ENCODE measurements at places on chromosomes 3 and 15. TPM values are rescaled to one million over a fixed set of nuclear protein-coding genes. Genes with fewer than 3 reads are reported as not detected.

DNA sequence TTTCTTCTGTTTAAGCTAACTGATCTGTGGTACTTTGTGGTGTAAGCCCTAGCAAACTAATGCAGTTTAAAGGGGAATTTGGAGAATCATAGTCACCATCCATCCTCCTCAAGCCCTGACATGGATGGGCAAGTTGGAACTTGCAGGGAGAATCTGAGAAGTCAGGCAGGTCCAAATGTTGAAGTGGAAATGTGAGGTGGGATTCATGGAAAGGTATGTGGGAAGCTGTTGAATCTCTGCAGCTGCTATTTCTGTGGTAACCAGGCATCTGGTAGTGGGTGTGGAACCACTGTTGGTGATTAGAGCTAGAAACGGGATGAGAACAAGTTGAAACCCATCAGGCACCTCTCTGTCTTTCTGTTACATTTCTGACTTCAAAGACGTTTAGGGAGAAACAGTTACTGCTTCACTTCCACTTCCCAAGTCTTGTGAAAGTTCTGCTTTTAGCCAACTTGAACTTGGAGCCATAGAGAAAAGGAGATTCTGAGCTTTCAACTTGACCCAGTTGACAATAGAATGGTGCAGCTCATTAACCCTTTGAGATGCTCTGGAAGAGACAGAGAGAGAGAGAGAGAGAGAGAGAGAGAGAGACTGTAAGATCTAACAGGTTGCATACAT lies 38.1 kb upstream of the NMNAT3 start:
- DNase-seq, result no peak

PIF1 gene
- total RNA-seq, result 20.1 TPM

- DNase-seq, result no peak
Measured at GRCh38 chr3:160115387-160115786, 109.8 kb upstream of the C3orf80 start.

DNA sequence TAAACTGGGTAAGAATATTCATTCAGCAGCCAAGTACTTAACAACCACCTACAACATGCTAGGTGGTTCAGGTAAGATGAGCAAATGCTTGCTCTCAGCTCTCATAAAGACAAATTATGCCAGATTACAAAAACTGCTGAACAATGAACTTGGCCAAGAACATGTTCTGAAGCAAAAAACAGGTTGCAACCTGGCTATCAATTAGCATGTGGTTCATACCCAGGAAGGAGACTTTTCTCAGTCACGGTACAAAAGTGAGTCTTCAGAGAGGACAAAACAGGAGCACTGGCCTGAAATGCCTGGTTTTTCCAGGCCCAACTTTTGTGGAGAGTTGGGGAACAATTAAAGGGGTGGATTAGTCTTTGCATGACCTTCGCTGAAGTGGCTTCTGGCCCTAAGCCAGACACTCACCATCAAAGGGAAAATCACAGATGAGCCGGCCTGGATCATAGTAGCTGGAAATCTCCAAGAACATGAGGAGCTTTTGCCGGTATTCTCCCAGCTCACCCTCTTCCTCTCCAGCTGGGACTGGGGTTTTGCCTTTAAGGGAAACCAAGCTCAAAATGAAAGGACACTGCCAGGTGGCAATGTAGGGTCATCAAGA lies 7.6 kb upstream of the PLA2G4F start:
- no peak for DNase-seq

GRCh38 chr15:99895189-99895955 lies 162.1 kb upstream of the LYSMD4 start:
- DNase-seq, result no peak

GRCh38 chr3:143252931-143253330 lies 133.4 kb downstream of the CHST2 start:
- DNase-seq, result no peak

SNTN gene
- total RNA-seq, result not detected

GRCh38 chr3:13863382-13863952 lies 16.4 kb downstream of the WNT7A start:
- DNase-seq, result no peak

- no peak for DNase-seq
Measured at GRCh38 chr3:20225769-20226168, 39.8 kb upstream of the SGO1 start.

HCN4 gene
- total RNA-seq, result not detected

GNAT1 gene
- total RNA-seq, result not detected

NEIL1 gene
- total RNA-seq, result 0.29 TPM

DNA sequence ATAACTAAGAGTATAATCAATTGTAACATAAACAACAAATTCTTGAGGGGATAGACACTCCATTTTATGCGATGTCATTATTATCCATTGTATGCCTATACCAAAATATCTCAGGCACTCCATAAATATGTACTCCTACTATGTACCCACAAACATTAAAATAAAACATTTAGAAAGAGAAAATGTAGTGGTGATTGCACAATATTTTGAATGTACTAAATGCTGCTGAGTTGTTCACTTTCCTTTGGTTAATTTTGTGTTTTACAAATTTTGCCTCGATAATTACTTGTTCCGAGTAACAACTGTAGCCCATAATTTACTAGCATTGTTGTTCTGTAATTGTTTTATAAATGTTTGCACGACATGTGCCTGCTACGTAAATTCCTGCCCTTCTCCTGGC lies 131.3 kb downstream of the DCLK3 start:
- no peak for DNase-seq

DNA sequence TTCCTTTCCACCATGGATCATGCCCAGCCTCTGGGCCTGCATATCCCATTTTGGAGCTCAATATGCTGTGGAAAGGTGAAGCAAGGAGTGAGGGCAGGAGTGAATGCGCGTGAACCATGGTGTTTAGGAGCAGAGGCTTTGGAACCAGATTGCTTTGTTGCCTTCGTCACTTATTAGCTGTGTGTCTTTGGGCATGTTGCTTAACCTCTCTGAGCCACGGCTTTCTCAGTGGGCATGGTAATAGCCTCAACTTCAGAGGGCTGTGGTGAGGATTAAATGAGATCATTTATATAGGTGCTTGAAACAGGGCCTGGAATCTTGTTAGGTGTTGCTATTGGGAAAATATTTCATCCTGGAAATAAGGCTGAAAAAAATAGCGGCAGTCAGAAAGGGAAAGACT lies 129.7 kb downstream of the WNT7A start:
- DNase-seq, result no peak

DNA sequence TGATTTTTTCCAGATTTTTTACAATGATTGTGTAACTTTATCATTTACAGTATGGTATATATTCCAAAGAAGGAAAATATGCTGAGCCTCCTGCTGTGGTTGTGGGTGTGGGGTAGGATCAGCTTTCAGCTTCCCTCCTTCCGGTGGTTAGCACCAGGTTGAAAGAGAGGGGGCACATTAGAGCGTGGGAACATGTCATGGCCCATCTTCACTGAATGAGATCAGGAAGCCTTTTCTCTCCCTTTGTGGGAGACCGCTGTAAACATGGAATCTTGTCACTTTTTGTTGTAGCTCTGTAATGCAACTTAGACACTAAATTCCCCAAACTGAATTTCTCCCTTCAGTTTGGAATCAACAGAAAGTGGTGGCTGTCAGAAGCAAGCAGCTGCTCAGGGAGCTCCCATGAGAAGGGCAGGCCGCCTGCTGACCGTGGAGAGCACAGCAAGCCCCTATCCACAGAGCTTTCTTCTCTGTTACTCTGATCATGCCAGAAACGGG lies 86.7 kb upstream of the LIMD1 start:
- peak; percentile 62 for DNase-seq

- no peak for DNase-seq
Measured at GRCh38 chr3:128083980-128084674, 31.9 kb downstream of the SEC61A1 start.

GRCh38 chr3:45628746-45629145 lies 34.2 kb downstream of the LIMD1 start:
- no peak for DNase-seq

DNA sequence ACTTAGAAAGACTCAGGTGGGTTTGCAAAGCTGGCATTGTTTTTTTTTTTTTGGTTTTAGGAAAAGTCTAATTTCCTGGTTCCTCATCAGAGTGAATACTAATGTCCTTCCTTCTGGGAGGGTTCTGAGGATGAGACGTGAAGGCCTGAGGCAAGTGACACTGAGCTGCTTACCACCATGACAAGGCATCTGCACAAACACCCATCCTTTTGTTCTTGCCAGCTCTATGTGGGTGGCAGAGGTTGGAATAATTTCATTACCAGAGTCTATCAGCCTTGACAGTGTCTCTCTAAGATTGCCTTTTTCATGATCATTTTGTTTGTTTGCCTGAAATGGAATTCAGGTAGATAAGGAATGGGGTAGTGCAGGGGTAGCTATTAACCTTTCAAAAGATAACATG lies 17.1 kb downstream of the RTP4 start:
- DNase-seq, result peak; percentile 4

RHOV gene
- not detected for total RNA-seq

- DNase-seq, result no peak
Measured at GRCh38 chr3:23519314-23520208, 286.2 kb upstream of the UBE2E1 start.

ARRDC4 gene
- 4.2 TPM for total RNA-seq

DNA sequence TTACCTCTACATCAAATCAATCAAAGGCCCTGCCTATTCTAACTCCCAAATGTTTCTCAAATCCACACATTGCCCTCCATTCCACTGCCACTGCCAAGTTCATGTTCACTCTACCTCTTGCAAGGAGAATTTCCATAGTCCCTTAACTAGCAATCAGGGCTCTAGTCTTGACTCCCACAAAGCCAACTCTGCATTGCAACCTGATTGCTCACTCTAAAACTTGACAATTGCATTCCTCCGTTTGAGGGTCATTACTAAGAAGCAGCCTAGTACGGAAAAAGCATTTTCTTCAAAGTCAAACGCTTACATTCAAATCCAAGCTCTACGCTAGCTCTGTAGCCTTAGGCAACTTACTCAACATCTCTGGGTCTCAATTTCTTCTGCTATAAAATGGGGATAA lies 1.2 kb downstream of the CPA3 start:
- peak; percentile 64 for DNase-seq

ILDR1 gene
- total RNA-seq, result not detected

ZIC4 gene
- not detected for total RNA-seq

DNA sequence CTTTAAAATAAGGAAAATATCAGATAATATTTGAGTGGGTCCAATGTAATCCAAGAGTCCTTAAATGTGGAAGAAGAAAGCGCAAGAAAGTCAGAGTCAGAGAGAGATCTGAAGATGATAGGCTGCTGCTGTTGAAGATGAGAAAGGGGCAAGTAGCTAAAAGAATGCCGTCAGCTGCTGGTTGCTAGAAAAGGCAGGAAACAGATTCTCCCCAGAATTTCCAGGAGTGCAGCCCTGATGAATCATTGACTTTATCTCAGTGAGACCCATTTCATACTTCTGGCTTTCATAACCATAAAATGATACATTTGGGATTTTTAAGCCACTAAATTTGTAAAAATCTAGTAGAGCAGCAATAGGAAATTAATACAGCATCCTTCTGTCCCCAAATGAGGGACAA lies 7.5 kb upstream of the CHMP2B start:
- DNase-seq, result no peak

TMEM158 gene
- total RNA-seq, result 11.4 TPM

DNA sequence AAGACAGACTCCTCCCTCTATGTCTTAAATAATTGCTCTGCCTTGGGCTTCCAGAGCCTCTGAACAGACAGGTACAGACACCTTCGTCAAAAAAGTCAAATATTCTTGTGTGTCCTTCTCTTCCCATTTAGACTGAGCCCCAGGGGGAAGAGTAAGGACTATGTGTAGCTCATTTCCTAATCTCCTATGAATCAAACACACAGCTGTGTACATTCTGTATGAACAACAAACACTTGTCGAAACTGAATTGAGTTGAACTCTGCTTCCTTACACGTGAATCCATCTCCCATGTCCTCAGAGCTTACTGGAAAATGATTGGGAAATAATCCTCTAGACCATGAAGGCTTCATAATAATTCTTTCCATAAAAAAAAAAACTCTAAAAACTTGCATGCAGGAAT lies 80.8 kb downstream of the MOBP start:
- no peak for DNase-seq

DNA sequence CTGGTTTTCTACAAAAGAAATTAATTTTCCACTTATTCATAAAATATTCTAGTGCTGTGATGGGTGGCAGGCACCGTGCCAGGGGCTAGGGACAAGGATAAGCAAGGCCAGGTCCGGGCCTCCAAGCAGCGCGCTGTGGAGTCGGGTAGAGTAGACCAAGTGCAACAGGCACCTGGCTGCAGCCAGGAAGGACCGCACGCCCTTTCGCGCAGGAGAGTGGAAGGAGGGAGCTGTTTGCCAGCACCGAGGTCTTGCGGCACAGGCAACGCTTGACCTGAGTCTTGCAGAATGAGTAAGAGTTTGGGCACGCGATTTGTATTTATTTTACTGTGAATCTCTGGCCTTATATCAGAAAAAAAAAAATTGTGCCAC lies at the start of gene CASR:
CASR (plus strand) TSS at position 148 of the 372 bp plus-strand sequence. CDS start 70,522 bp downstream, outside the sequence.
- no peak for DNase-seq

DNA sequence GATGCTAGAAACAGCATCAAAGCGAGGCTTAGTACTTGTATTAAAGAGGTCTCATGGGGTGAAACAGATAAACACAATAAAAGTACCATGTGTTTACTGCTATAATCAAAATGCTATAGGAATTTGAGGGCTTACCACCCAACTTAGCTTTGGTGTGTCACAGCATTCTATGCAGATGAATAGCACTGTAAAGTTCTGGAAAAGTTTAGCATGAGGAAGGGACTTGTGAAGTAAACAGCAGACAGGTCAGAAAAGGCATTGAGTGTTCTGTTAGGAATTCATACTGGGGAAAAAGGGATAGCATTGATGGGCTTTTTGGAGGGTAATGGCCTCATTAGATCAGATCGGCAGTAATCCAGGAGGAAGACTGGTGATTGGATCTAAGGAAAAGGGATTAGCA lies 505.3 kb downstream of the NLGN1 start:
- DNase-seq, result no peak

- DNase-seq, result no peak
Measured at GRCh38 chr3:113977822-113978221, 30.0 kb downstream of the ZDHHC23 start.

SLCO2A1 gene
- 0.16 TPM for total RNA-seq

CHDH gene
- 0.47 TPM for total RNA-seq

GRCh38 chr3:101886626-101887025 lies 37.3 kb downstream of the NFKBIZ start:
- DNase-seq, result no peak

DNA sequence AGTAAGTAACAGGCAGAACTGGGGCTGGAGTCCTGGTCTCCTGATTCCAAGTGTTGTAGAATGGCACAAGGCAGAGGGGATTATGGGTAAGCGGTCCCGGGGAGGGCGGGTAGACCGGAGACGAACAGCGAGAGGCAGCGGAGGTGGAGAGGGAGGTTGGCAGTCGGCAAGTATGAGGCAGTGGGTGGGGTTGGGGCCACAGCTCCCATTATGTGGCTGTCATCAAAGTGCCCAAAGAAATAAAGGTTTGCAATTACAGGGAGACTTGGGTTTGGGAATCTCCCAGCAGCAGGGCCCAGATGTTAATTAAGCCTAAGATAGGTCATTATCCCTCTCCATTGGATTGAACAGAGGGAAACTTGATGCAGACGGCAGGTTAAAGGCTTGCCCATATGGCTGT lies 16.9 kb downstream of the FAM43A start:
- DNase-seq, result no peak

DNA sequence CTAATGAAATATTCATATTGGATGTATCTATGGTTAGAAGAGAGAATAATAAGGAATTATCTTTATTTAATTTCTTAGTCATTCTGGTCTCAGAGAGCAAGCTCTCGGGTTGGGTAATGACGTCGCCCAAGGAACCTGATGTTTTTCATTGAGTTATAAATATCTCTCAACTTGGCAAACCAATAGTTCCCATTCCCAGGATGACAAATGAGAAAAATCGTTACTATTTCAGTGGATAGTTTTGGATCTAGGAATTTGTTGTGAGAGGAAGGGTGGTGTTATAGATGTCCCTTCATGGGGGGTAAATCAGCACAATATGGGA lies 162.9 kb upstream of the NR2E3 start:
- DNase-seq, result no peak

All from SJSA1 (cell line).